Bronchus fibroblast of lung (primary cell): ENCODE measurements at places on chromosomes 5 and 9. TPM values are rescaled to one million over a fixed set of nuclear protein-coding genes. Genes with fewer than 3 reads are reported as not detected.

Gene ZNF618
- total RNA-seq, result 6.4 TPM in 2 replicates

Gene SLC28A3
- 0.15 and 0.17 TPM in 2 replicates for total RNA-seq

Gene PITX1
- 2.9 and 3.1 TPM in 2 replicates for total RNA-seq

Gene WWC1
- 3.1 and 4.2 TPM in 2 replicates for total RNA-seq

Gene SEMA5A
- total RNA-seq, result 6.4 and 6.7 TPM in 2 replicates
